ENCODE measurements at places on chromosomes 3 and 15.
A peak's percentile ranks its signal among the peaks of the same experiment; 100 is the strongest.

- DNase-seq = no peak
Measured at GRCh38 chr15:40875991-40876730, 2.1 kb upstream of the RHOV start.

- DNase-seq = no peak
Measured at GRCh38 chr3:47416041-47416440, 35.2 kb downstream of the PTPN23 start.

GRCh38 chr3:182182531-182182968, 470.8 kb downstream of the SOX2 start:
- DNase-seq = no peak

DNA sequence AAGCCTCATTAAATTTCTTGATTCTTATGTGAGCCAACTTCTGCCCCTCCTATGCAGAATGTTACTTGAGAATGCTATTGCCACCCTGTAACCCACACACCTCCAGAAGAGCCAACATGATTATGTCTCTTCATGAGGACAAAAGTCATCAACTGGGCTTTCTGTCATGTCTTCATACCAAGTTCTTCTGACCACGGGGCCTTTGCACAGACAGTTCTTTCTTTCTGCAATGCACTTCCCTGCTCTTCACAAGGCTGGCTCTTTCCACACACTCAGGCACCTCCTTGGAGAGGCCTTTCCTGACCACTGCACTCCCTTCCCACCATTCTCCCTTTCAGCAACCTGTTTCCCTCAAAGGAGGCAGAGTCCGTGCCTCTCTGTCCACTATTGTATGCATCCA, 107.9 kb upstream of the NR2E3 start:
- no peak for DNase-seq

GRCh38 chr3:1197051-1197450, 104.2 kb downstream of the CNTN6 start:
- DNase-seq = no peak

- no peak for DNase-seq
Measured at GRCh38 chr3:187975561-187976364, 178.2 kb upstream of the LPP start.

DNA sequence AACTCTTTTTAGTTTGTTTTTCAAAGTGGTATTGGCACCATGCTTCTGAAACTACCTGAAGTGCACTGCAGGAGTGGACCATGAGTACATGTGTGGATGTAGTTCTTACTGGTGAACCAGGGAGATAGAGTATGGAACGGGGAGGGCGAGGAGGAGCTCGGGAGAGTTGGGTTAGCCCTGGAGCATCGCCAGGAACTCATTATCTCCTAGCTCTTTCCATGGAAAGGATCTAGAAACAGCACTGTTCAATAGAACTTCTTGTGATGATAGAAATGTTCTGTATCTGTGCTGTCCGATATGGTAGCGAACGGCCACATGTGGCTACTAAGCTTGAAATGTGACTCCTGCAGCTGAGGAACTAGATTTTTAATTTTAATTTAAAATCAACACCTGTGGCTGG, 47.3 kb downstream of the VGLL4 start:
- no peak for DNase-seq

GRCh38 chr3:194854659-194855390, 169.1 kb downstream of the FAM43A start:
- peak; percentile 59 for DNase-seq

DNA sequence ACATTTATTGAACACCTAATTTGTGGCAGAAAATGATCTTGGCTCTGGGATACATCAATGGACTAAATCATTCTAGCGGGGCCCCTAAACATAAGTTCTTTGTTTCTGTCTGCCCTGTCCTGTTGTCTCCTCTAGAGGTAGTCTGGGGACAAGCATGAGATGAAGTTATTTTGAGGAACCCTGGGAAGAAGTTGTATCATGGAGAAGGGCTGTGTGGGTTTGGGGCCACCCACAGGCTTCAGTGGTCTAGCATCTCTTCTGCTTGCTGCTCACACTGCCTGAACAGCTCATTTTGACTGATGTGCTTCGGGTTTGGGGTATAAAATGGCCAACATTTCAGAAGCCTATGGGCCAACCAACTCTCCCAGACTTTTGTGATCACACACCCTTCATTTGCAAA, 50.3 kb upstream of the OSBPL11 start:
- peak; percentile 87 for DNase-seq

DNA sequence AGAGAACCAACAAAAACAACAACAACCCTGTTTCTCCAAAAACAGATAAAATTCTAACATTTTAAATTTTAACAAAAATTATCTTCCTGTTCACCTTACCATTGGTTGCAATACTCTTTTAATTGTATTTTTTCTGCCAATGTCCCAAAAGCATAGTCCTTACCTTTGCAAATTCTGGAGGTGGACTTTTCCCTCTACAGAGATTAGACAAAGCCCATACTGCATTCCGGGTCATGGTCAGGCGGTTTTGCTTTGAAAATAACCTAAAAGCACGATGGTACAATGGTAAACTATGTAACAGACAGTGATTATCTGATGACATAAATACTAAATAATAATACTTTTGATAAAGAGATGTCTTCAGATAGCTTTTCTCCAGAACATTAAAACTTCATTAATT, 35.5 kb upstream of the WDR5B start:
- DNase-seq = no peak

- peak; percentile 84 for DNase-seq
Measured at GRCh38 chr3:53350652-53351051, 3.3 kb upstream of the DCP1A start.

GRCh38 chr3:10867384-10867783, 51.4 kb downstream of the SLC6A11 start:
- DNase-seq = peak; percentile 55

DNA sequence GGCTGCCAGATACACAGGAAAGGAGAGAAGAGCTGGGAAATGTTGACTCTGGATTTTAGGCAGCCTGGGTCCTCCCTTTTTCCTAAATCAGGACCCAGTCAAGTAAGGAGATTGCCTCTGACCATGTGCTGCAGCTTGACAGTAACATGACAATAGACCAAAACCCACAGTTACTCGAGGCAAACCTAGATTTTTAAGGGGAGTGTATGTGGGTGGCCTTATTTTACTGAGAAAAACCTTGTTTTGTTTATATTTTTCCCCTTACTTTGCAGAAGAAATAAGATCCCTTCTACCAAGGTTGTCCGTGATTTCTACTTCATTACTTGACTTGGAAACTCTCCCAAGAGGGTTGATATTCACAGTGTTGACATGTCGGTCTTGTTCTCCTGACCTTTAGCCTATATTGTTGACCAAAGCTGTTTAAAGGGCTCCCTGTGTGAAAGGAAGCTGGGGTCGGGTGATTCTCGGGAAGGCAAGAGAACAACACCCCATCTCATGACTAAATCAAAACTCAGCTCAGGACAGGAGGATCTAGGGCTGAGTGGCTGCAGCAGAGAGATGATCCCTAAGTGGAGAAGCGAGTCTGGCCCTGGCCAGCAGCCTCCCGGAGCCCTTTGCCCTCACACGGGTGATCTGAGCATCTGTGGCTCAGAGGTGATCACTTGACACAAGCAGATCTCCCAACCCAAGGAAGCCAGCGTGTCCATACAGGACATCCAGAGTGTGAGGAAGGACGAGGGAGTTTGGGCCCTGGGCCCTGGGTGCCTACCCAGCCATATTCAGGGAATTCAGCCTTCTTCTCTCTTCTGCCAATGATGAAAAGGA, 31.0 kb upstream of the SLCO2A1 start:
- DNase-seq = no peak

GRCh38 chr3:140703496-140703895, 25.6 kb downstream of the TRIM42 start:
- DNase-seq = no peak

- DNase-seq = no peak
Measured at GRCh38 chr3:73727117-73727821, 102.5 kb upstream of the PDZRN3 start.

- DNase-seq = peak; percentile 26
Measured at GRCh38 chr3:48088056-48088748, 72.0 kb upstream of the MAP4 start.

- DNase-seq = no peak
Measured at GRCh38 chr3:15769256-15769915, 28.4 kb downstream of the ANKRD28 start.

DNA sequence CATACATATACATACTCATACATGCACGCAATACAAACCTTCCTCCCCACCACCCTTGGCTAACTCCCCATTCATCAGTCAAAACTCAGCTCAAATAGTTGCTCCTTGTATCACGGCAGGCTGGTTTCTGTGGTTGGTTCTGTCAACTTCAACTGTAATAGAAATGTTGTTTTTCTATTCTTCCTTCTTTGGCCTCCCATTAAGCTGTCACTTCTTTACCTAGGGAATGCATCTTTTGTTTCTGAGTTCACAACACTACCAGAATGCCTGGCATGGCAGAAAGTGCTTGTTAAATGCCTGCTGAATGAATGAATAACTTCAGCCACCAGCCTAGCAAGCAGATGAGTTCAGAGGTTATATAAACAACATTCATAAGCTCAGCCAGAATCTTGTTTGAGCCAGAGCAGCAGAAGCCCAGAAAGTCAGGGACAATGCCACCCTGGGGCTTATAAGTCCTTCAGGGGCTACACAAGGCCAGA, 63.1 kb downstream of the B3GALNT1 start:
- no peak for DNase-seq

GRCh38 chr3:65811892-65812291, 226.8 kb downstream of the MAGI1 start:
- DNase-seq = no peak

DNA sequence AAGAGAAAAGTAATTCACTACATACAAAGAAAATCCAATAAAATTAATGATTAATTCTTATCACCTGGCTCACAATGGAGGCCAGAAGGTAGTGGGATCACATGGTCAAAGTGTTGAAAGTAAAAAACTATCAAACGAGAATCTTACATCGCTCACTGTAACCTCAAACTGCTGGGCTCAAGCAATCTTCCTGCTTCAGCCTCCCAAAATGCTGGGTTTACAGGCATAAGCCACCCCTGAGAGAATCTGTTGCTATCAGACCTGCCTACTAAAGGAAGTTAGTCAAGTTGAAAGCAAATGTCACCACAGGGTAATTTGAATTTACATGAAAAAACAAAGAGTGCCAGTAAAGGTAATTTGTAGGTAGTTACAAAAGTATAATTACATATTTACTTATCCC, 103.3 kb downstream of the PCCB start:
- no peak for DNase-seq

DNA sequence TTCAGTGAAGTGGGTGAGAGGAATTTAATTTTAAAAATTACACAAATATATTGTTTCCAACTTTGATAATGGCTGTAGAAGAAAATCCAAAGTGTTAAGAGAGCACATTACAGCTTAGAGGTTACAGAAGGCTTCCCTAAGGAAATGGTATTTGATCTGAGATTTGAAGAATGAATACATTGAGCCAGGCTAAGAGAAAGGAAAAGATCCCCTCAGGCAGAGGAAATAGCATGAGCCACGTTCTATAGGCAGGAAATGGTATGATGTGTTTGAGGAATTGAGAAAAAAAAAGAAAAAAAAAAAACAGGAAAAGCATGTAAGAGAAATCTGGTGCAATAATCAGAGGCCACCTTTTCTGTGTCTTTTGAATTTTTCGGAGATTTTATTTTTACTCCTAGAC, 48.6 kb downstream of the UNC13C start:
- no peak for DNase-seq

DNA sequence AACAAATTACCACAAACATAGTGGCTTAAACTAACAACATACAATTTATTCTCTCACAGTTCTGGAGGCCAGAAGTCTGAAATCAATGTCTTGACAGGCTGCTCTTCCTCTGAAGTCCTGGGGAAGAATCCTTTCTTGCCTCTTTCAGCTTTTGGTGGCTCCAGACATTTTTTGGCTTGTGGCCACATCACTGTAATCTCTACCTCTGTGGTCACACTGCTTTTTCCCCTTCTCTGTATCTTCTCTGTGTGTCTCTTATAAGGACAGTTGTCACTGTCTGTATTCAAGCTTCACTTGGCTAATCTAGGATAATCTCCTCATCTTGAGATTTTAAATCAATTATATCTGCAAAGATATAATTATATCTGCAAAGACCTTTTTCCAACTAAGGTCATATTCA, 80.3 kb upstream of the ABHD2 start:
- no peak for DNase-seq

- DNase-seq = no peak
Measured at GRCh38 chr3:23421811-23422516, 218.8 kb downstream of the UBE2E2 start.

DNA sequence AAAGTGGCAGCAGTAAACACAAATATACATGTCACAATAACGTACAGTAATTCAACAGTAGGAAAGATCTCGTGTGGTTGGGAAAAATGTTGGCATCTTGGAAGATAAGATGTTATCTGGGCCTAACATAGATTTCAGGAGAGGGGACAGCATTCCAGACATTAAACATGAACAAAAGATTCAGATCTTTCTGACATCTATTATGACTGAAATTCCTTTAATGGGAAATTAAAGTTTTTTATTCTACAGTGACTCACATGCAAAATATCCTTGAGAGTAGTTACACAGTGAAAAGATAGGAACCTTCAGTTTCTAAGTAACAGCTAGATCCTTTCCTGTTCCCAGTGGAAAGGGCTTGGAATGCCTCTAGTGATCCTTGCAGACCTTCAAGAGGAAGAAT, 9.2 kb downstream of the NDUFB5 start:
- no peak for DNase-seq

DNA sequence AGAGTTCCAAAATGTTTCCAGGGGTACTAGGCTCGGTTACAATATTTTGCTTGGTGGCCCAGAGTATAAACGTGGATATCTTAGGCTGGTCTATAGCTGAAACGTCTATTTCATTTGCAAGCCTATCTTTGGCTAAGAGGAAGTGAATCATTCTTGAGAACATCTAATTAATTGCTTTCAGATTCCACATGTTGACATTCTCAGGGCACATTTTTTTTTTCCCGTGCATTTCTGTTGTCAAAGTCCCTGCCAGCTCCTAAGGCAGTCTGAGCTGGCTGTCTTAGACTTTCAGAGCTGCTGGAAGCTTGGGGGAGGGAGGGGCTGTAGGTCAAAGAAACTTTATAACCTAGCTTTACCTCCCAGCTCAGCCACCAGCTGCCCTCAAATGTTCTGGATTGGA, 23.2 kb upstream of the LAMP3 start:
- DNase-seq = no peak

DNA sequence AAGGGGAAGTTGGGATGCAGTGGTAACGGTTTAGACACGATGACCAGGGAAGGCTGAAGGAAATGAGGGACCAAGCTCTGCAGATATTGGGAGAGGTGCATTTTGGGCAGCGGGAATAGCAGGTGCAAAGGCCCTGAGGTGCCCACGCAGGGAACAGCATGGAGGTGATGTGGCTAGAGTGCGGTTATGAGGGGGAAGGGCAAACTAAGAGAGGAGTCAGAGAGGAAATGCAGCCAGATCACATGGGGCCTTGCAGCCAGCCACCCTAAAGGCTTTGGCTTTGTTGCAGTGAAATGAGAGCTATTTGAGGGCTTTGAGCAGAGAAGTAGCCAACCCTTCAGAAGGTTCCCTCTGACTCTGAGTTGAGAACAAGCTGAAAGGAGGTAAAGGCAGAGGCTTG, 2.6 kb downstream of the SPATA12 start:
- peak; percentile 67 for DNase-seq

GRCh38 chr15:67227431-67227830, 27.0 kb downstream of the AAGAB start:
- DNase-seq = no peak

Data from suppressor macrophage (primary cell).